ENCODE measurements at places on chromosomes 6 and 20. TPM values are rescaled to one million over a fixed set of nuclear protein-coding genes. Genes with fewer than 3 reads are reported as not detected.

HLA-DOA gene
- not detected for total RNA-seq

PLCB4 gene
- total RNA-seq, result 1.5 TPM

MRPL2 gene
- 19.6 TPM for total RNA-seq

MUC22 gene
- not detected for total RNA-seq

MYT1 gene
- total RNA-seq, result not detected

ERVFRD-1 gene
- not detected for total RNA-seq

ZBTB9 gene
- total RNA-seq, result 7.5 TPM

SLC22A2 gene
- total RNA-seq, result 3.9 TPM

APCDD1L gene
- not detected for total RNA-seq

TP53INP2 gene
- 0.43 TPM for total RNA-seq

EFCAB8 gene
- not detected for total RNA-seq

BEND3 gene
- total RNA-seq, result 5.5 TPM

EYA4 gene
- 2.9 TPM for total RNA-seq

C2 gene
- 0.96 TPM for total RNA-seq

RNF144B gene
- 127 TPM for total RNA-seq

KCNK16 gene
- total RNA-seq, result not detected

SLC13A3 gene
- 5.5 TPM for total RNA-seq

PLN gene
- total RNA-seq, result not detected

PSMB8 gene
- total RNA-seq, result 48.4 TPM

CSE1L gene
- total RNA-seq, result 97.0 TPM

ZNF334 gene
- total RNA-seq, result 1.2 TPM

HLA-DQB2 gene
- total RNA-seq, result not detected

EDN3 gene
- total RNA-seq, result not detected

CDH4 gene
- total RNA-seq, result 2.4 TPM

APOBEC2 gene
- not detected for total RNA-seq

GPR31 gene
- total RNA-seq, result not detected

MMUT gene
- 15.1 TPM for total RNA-seq

WFDC2 gene
- total RNA-seq, result 0.96 TPM

ECT2L gene
- total RNA-seq, result under 0.01 TPM

SNX9 gene
- 40.2 TPM for total RNA-seq

TCF21 gene
- total RNA-seq, result not detected

TBX18 gene
- 0.21 TPM for total RNA-seq

IL17F gene
- not detected for total RNA-seq

MTO1 gene
- total RNA-seq, result 25.5 TPM

PNLDC1 gene
- total RNA-seq, result under 0.01 TPM

NR2E1 gene
- not detected for total RNA-seq

BTBD3 gene
- 20.0 TPM for total RNA-seq

OPRL1 gene
- under 0.01 TPM for total RNA-seq

HLA-DMB gene
- 0.96 TPM for total RNA-seq

ULBP2 gene
- total RNA-seq, result 11.1 TPM

EGFL8 gene
- total RNA-seq, result not detected

PXMP4 gene
- total RNA-seq, result 3.6 TPM

SPTLC3 gene
- total RNA-seq, result 5.1 TPM

DACT2 gene
- 0.72 TPM for total RNA-seq

TRIM38 gene
- 4.0 TPM for total RNA-seq

CLPSL1 gene
- total RNA-seq, result not detected

EPM2A gene
- 6.4 TPM for total RNA-seq

ANGPT4 gene
- not detected for total RNA-seq

RAB44 gene
- total RNA-seq, result not detected

PRICKLE4 gene
- total RNA-seq, result not detected

KIAA0408 gene
- not detected for total RNA-seq

BAG2 gene
- 2.7 TPM for total RNA-seq

CLIC5 gene
- total RNA-seq, result 0.72 TPM

MAFB gene
- total RNA-seq, result 1.5 TPM

CYP39A1 gene
- 2.4 TPM for total RNA-seq
